HTR-8/SVneo (cell line): ENCODE measurements at places on chromosomes 7 and 10.

GRCh38 chr7:151024435-151025056, at the start of gene ATG9B:
Gene ATG9B (minus strand): TSS chr7:151024494. CDS start chr7:151024423, 71 bp downstream.
- no peak for DNase-seq

DNA sequence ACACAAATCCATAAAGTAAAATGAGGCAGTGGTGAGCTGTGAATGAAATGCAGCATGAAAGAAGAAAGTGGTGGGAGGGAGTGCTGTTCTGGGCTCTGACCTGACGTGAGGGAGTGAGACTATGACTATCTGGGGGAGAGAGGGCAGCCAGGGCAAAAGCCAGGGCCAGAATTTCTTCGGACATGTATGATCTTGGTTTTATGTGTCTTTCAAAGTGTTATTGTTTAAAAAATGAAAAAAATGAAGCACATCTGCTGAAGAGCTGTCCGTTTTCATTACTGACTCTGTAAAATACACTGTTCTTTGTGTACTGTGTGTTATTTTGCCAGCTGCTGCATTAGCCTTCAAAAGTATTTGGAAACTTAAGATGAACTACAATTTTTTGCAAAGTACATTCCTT, 70.2 kb upstream of the KLF14 start:
- no peak for DNase-seq

DNA sequence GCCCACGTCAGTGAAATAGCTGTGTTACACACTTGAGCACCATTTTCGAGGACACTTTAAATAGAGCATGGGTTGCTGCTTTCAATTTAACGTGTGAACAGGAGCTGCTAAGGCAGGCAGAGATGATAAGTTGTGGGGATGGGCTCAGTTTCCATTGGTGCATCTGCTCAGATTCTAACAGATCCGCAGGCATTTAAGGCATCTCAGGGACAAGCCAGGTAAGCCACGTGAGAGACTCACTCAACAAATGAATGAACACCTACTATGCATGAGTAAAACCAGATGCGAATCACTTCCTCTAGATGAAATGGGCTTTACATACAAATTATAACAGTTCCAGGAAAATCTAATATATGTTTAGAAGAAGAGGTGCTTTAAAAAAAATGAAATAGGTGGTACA, 34.6 kb downstream of the PLXNA4 start:
- DNase-seq = no peak

DNA sequence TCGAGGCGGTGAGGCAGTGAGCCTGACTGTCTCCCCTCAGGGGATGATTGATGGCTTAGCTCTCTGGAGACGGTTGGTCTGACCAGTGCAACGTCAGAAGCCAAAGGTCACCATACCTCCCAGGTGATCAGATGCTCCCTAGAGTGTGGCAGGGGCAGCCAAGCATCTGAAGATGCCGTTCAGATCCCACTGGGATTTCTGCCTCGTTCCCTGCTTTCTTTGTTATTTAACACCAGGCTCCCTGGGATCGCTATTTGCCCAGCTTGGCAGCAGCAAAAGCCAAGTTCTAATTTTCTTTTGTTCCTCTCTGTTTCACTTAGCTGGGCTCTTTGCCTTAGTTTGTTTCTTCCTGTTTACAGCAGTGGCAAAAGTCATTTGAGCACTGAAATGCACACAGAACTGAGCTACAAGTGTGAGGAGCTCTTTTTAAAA, 53.5 kb upstream of the SVIL start:
- DNase-seq = no peak

GRCh38 chr7:43823941-43824340, 45.4 kb downstream of the MRPS24 start:
- no peak for DNase-seq

GRCh38 chr7:69433081-69433480, 165.2 kb upstream of the AUTS2 start:
- no peak for DNase-seq

GRCh38 chr7:20159226-20159747, 57.9 kb downstream of the MACC1 start:
- DNase-seq = no peak

- no peak for DNase-seq
Measured at GRCh38 chr10:127907411-127908105, 655 bp downstream of the PTPRE start.

DNA sequence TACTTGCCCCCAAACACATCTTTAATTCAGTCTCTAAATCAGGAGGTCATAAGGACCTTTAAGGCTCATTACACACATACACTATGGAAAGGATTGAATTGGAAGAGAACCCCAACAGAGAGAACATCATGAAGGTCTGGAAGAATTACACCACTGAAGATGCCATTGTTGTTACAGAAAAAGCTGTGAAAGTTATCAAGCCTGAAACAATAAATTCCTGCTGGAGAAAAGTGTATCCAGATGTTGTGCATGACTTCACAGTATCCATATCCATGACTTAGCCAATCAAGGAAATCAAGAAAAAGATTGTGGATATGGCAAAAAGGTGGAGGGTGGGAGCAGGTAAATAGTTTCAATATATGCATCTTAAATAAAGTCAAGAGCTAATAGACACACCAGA, 13.7 kb downstream of the LIPA start:
- no peak for DNase-seq

DNA sequence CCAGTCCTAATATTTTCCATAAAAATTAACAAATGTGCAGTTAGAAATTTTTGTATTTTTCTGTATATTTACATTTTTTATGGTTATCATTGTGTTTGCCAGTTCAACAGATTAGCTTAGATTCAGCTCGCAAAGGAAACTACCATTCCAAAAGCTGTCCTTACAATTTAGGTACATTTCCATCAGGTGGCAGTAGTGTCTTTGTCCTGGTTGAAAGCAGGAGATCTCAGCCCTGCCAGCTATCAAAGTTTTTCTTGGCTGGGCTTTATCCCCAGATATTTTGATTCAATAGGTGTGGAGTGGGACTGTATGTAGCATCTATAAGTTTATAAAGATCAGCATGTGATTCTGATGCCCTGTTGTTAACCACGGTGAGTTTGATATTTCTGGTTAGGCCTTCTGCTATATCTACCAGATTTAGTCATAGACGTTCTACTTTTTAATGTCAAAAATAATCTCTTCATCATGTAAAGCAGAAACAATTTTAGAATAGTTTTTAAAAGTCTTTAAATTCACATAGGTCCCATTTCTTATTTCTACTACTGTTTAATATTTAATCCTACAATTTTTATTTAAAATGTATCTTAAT, 15.5 kb upstream of the ICA1 start:
- no peak for DNase-seq

- peak; percentile 41 for DNase-seq
Measured at GRCh38 chr7:816751-817671, 15.3 kb upstream of the SUN1 start.

DNA sequence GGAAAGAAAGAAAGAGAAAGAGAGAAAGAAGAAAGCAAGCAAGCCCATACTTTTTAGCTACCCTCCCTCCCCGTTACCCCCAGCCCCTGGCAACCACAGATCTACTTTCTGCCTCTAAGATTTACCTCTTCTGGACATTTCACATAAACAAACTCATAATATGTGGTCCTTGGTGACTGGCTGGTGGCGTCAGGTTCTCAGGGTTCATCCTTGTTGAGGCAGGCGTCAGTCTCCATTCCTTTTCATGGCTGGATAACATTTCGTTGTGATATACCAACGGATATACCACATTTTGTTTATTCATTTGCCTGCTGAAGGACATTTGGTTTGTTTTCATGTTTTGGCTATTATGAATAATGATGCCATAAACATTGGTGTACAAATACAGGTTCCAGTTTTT, 30.5 kb downstream of the CDH23 start:
- DNase-seq = no peak

DNA sequence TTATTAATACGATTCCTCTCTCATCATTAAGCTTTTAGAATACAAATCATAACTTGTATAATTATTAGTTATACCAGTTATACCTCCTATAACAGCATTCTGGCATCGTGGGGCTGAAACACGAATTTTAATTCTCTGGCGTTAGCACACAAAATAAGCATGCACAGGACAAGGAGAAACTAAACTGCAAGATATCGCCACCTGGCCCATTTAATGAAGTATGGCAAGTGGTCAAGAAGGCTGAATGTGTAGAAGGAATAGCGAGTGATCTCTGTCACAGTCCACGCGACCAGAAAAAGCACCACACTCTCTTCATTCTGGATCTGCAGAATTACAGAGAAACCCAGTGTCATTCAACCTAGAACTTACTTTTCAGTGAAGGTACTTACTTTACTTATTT, 18.1 kb downstream of the HACD1 start:
- DNase-seq = peak; percentile 29

DNA sequence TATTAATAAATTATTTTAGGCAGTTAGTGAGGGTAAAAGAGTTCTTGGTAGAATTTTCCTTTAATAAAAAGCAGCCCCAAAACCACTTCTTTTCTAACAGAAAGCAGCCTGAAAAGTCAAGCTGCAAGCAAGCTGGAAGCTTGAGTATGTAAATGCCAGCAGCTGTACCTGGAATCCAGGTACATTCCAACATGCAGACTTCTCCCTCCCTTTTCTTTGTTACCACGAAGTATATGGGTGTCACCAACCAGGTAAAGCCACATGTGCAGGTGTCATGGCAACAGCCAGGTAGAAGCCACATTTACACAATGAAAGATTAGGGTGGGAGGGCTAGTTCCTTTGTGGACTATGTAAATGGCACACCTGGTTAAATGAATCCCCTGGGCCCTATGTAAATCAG, 114.6 kb downstream of the EPC1 start:
- DNase-seq = no peak

- no peak for DNase-seq
Measured at GRCh38 chr7:154475864-154476263, 423.7 kb downstream of the DPP6 start.

DNA sequence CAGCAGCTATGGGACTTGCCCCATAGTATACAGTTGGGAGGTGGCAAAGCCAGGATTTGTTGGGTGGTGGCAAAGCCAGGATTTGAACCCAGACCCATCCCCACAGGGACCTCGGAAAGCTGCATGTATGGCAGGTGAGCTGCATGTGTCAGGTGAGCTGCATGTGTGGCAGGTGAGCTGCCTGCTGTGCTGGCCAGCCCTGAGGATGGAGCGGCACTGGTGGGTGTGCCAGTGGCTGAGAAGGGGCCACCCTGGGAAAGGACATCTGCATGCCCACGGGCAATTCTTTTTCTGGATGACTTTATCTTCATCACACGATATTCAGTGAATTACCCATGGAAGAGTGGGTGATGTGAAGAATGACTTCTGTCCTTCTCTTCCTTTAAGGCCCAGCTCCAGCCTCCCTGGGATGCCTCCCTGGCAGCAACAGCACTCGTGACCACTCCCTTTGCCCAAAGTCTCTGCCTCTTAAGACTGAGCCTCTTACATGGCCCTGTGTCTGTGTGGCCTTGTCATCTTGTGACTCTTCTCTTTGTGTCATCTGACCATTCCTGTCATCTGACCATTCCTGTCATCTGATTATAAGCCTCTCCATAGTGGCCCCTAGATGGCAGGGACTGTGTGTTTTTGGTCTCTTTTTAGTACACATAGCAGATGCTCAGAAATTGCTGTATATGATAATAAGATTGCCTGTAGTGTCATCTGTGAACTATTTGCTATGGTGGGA, 25.0 kb downstream of the CLEC2L start:
- DNase-seq = no peak

- DNase-seq = no peak
Measured at GRCh38 chr7:130020434-130020833, 30.7 kb downstream of the ZC3HC1 start.

DNA sequence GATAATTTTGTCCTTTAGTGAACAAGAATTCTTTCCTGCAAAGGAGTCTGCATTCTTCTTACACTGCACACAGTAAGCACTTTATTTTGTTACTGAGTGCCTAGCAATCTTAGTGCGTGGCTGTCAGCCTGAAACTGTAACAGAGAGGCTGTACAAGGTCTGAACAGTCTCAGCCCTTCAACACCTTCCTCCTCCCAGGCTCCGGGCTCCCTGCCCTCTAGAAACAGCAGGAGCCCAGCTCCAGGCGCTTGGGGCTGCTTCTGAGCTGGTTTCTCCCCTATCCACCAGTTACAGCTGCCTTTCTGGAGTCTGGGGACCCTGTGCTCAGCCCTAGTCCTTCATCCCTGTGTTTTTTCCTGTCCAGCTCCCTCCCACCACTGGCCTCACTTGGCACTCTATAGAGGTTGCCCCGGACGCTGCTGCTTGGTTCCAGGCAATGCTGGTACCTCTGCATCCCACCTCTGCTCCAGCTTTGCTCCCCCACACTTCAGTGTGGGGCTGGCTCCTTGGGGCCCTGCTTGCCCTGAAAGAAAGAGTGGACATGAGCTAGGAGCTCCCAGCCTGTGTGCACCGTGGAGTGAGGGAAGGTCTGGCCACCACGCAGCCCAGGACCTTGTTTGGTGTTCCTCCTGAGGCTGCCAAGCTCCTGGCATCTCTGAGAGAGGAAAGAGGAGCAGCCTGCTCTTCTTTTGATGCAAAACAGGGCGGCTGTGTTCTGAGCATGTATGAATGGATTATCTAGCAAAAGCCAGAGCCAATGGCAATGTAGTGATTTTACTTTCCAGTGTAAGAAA, 251.2 kb upstream of the GRB10 start:
- DNase-seq = no peak

DNA sequence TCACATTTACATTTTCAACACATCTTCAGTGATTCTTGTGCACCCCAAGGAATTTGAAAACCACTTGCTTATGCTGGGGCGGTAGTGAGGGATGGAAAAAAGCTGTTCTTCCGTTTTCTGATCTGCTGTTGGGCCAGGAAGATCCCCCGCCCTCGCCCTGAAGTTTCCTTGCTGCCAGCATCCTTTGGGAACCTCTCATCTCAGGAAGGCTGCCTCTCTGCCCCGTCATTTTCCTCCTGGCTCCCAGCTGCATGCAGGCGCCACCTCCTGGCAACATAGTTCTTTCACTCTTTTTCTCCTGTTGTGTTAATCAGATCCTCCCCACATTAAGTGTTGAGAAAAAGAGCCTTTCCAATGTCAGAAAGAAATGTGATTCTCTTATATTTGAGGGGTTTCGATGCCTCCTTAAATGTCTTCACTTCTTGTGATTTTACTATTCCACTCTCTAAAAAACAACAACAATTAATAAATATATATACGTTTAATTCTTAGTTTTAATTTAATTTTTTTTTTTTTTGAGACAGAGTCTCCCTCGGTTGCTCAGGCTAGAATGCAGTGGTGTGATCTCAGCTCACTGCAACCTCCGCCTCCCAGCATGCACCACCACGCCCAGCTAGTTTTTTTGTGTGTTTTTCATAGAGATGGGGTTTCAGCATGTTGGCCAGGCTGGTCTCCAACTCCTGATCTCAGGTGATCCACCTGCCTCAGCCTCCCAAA, 122.9 kb downstream of the RALA start:
- peak; percentile 72 for DNase-seq

- peak; percentile 57 for DNase-seq
Measured at GRCh38 chr10:69449841-69450240, 1.4 kb upstream of the TSPAN15 start.

DNA sequence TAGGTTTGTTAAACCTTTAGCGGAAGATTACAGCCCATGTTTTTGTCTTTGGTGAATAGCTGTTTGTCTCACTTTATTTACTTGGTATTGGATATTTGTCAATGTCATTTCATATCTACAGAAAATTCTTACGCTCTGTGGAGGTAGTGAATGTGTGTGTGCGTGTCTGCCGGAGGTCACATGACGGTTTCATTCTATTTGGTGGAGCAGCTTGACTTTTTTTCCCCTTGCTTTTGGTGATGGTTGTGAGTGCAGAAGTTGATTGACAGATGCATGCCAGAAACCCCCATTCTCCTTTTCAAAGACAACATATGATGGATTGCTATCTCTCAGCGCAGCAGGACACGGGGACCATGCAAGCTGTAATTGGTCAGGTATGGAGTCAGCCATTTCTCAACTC, at the start of gene POU6F2:
POU6F2 (plus strand) TSS at position 225 of the 400 bp plus-strand sequence; CDS start at position 270, 45 bp downstream.
- DNase-seq = no peak

- peak; percentile 30 for DNase-seq
Measured at GRCh38 chr10:69124563-69125268, 738 bp downstream of the VPS26A start.
